ENCODE measurements at places on chromosomes 5 and 9.

GRCh38 chr9:113888336-113888735, 12.2 kb downstream of the ZNF618 start:
- DNase-seq, result no peak

- no peak for DNase-seq
Measured at GRCh38 chr9:113581865-113582697, 118.6 kb downstream of the RGS3 start.

DNA sequence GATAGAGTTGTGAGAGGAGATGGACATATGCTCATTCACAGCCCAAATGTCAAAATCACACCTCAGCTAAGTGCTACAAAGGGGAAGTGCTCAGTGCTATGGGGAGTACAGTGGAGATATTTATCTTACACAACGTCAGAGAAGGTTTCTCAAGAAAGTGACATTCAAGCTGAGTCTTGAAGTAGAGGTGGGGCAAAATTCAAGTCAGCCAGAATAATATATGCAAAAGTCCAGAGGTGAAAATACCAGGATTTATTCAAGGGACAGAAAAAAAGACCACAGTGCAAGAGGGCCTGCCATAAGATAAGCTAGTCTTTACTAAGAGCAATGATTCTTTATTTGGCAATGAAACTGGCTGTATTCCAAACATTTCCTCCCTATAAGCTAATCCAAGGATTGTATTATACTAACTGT, 327.8 kb upstream of the PIK3R1 start:
- no peak for DNase-seq

GRCh38 chr5:180799902-180800801, 2.5 kb downstream of the MGAT1 start:
- no peak for DNase-seq

- DNase-seq, result no peak
Measured at GRCh38 chr9:137277329-137278041, at the start of gene TOR4A. TSS of gene TOR4A (plus strand) at chr9:137277726. CDS start at chr9:137278690, 964 bp downstream.

DNA sequence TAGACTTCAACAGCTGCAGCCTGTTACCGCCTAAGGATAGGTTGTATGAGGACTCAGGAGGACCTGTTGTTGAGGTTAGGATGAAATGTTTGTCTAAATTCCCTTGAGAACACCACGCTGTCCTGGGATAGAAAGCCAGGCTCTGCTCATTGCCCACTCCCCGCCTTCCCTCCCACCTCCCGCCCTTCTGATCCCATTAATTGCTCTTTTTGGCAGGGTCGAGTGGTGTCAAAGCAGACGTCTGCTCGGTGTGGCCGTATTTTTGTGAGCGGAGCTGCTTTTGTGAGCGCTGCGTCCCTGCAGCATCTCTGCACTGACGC, 62.3 kb downstream of the SPATA31C2 start:
- DNase-seq, result no peak

DNA sequence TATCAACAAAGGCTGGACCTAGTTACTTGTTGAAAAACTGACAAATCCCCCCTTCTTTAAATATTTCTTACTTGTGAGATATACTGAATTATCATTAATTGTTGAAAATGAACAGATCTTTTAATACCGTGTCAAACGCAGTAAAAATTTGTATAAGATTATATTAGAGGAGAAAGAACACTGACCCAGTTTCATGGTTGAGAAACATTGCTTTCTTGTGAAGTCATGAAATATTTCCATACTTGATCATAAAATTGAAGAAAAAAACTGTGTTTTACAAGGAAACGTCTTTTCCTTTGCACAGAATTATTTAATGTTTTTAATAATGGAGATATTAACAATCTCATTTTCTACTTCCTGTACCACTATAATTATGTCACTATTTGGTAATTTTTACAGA, 45.8 kb downstream of the MOCS2 start:
- no peak for DNase-seq

- no peak for DNase-seq
Measured at GRCh38 chr9:27535701-27536118, 6.1 kb upstream of the MOB3B start.

DNA sequence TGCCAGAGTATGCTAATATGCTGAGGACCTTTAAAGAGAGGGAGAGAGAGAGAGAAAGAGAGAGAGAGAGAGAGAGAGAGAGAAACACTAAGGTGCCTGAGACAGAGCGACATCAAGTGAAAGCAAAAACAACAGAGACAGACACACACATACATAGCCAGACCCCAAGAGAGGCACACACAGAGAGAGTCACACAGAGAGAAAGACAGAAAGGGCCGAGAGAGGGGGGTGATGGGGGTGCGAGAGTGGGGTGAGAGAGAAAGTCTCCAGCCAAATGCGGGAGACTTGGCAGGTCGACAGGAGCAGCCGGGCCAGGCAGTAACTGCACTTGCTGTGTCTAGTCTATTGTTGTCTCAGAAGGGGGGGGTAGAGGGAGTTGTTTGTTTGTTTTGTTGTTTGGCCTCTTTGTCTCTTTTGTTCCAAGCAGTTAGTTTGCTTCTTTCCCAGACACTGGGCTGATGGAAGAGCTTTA, 30.1 kb upstream of the NFIB start:
- DNase-seq, result peak; percentile 25

DNA sequence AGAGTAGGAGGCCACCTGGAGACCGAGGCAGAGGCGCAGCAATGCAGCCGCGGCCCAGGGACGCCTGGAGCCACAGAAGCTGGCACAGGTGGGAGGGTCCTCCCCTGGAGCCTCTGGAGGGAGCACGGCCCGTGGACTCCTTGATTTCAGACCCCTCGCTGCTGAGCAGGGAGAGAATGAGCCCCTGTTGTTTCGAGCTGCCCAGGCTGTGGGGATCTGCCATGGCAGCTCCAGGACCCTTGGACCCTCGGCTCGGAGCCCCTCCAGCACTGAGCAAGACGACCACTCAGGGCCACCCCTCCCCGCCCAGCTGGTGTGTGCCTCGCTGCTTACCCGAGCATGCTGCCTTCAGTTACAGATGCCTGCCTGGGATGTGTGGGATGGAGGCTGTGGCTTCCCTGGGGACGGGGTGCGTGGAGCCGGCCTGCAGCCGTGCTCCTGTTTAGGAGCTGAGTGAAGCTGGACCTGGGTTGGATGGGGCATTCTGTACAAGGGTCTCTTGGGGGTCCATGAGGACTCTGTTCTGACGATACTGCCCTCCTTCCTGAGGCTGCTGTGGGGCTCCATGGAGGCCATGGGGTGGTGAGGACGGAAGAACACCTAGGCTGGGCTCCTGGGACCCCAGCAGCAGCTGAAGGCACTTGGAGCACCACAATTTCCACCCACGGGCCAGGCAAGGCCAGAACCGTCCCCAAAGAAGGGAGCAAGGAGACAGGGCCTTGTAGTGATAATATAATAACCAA, 115.1 kb upstream of the LPCAT1 start:
- DNase-seq, result no peak

GRCh38 chr9:101028346-101029314, at the start of gene PLPPR1:
TSS of gene PLPPR1 (plus strand) at chr9:101028727.
- DNase-seq, result peak; percentile 89

DNA sequence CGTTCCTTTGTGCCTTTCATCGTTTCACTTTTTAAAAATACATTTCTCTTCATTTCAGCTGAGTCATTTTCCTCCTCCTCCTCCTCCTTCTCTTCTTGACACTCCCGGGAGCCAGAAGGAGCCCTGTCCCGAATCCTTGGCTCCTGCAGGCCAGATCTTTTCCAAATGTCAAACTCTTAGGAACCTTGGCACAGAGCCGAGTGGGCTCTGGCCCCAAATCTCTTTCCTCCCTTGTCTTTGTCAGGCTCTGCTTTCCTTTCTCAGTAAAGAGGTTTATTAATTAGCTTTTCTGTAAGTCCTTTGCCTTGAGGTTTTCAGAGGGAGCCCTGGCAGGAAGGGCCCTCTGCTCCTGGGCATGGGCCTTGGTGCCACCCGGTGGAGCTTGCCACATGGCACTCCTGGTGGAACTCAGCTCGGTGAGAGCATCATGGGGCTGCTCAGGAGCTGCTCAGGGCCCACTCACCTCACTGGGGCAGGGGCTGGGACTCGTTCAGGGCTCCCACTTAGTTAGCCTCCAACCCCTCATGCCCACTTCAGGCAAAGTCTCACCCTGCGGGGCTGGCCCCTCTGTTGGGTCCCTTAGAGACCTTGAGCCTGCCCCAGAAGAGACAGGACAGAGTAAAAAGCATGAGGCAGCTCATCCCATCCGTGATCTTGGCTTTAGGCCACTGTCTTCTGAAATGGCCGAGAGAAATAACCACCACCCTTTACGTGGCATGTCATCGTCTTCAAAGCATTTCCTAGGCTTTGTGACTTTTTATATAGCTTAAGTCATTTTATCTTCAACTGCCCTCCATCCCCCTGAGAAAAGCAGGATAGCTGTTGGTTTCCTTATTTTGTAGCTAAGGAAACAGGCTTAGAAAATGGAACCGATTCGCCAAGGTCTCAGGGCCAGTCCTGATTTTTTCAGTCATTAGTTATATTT, 17.1 kb downstream of the STC2 start:
- no peak for DNase-seq

GRCh38 chr5:123875561-123876275, 363.7 kb downstream of the CSNK1G3 start:
- DNase-seq, result peak; percentile 48

DNA sequence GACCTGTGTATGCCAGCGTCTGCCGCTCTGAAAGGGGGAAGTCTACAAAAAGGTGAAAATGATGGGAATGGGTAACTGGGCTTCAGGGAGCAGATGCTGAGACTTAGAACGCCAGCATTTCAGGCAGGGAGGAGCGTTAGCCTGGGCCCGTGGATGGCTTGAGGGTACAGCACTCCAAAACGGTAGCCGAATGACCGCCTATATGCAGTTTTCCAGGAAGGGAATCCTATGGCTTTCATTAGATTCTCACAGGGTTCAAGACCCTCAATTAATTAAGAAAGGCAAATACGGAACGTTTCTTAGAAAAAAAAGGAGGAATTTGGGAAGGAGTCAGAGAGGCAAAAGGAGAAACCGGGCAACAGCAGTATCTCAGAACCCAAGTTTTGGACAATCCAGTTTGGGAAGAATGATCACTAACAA, 639 bp downstream of the AMACR start:
- peak; percentile 29 for DNase-seq

DNA sequence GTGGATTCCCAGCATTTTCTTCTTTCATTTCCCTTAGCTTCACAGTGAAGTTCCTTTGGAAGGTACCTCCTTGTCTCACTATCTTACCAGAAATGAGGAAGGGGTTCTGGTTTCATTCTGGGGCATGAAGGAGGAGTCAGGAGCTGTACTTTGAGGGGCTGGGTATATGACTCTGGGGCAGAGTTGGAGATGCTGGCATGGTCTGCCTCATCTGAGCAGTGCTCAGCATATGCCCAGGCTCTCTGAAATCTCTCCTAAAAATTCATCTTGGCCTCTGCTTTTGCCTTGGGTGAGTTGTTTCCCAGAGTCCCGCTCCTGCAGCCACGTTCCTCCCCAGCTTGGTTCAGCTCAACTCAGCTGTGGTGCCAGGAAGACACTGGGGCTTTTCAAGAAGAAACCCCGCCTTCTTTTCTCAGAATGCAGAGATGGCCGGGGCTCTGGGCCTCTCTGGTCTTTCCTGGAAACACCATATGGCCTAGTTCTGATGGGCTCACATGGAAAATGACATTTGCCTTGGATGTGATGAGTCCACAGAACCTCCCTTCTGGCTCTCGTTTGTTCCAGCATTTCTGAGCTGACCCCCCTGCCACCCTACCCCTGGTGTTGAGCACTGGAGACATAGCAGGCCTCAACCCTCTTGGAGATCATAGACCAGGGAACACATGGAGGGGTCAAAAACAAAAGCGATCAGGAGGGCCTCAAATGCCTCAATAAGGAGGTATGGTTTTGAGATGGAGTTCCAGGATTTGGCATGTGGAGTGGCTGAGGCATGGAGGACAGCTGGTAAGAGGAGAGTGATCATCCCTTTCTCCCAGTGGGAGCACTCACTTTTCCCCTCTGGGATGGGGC, 12.0 kb upstream of the TGFBR1 start:
- no peak for DNase-seq

DNA sequence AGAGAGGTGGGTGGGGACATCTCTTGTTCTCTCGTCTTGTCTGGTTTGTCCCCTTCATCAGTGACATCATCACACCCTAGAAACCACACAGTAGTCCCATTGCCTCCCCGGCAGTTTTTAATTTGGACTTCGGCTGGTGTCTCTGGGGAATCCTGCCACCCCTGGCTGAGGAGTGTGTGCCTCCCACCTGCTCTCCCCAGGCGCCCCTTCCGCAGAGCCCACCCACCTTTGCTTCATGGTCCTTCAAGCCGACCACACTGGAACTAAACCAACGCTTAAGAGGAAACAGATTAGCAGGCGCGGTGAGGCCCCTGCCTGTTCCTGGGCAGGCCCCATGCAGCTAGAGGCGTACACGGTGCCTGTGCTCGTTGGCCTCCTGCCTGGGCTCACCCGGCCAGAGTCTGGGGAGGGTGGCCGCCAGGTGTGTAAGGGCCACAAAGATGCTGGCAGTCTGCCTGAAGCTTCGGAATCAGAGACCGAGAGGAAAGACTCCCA, 107.6 kb upstream of the SPRY4 start:
- peak; percentile 61 for DNase-seq

DNA sequence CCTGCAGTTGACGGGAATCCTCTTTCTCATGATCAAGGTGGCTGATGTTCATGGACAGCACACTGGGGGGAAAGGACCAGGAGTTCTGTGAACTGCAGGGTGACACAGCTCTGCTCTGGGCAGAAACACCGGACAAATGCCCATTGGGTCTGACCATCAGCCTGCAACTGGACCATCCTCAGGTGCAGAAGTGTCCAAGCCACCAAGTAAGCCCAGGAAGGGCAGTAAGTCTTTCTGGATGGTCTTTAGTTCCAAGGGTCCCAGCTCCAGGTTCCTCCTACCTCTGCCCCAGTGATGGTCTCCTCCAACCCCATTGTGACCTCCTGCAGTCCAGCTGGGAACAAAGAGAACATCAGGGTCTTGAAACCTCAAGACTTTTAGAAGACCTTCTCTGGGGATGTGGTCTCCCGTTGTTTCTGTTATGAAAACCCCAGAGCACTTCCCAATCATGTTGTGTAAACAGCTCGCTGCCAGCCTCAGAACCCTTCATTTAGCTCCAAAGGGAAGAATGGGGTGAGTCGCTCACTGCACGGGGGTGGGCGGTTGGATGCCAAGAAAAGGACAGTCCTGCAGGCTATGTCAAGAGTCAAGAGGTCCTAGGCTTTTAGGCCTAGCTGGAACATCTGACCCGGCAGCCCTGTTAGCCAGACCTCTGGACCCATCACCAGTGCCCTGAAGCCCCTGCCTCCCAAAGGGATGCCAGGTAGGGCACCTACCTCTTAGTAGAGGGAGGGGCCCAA, 41.8 kb upstream of the TCF7 start:
- no peak for DNase-seq

GRCh38 chr9:14096258-14096922, 217.6 kb downstream of the NFIB start:
- peak; percentile 83 for DNase-seq

- DNase-seq, result no peak
Measured at GRCh38 chr5:147752033-147752432, 30.5 kb downstream of the JAKMIP2 start.

DNA sequence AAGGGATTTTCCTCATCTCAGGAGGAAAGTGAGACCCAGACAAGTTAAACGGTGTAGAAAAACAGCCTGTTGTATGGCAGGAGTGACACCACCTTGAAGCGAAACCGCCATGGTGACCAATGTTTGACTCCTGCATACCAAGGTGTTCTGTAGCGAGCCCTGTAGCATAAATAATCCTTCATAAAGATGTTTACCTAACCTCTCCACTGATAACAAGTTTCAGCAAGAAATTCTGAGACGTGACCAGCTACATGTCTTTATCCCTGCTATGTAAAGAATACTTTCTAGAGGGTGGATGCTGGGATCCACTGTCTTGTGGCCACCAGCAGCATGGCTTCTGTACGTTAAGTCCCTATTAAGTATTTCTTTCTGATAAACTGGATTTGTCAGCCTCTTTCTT, 148.1 kb downstream of the MPDZ start:
- no peak for DNase-seq
